Osteoblast (primary cell): ENCODE measurements at places on chromosomes 4 and X. TPM values are rescaled to one million over a fixed set of nuclear protein-coding genes. Genes with fewer than 3 reads are reported as not detected.

SRP72 gene
- total RNA-seq = 72.0 and 83.7 TPM in 2 replicates

MSMO1 gene
- total RNA-seq = 238 and 290 TPM in 2 replicates

THOC2 gene
- 71.7 and 79.3 TPM in 2 replicates for total RNA-seq

CCSER1 gene
- total RNA-seq = under 0.01 TPM in 1 of 2 replicates, not detected in the other

F8A2 gene
- total RNA-seq = not detected in 2 replicates

C4orf51 gene
- not detected in 2 replicates for total RNA-seq

IGFBP7 gene
- 680 and 715 TPM in 2 replicates for total RNA-seq

PIN4 gene
- total RNA-seq = 10.6 and 13.8 TPM in 2 replicates

CORIN gene
- total RNA-seq = 0.36 and 0.88 TPM in 2 replicates

STS gene
- total RNA-seq = 10.9 and 15.0 TPM in 2 replicates

KLHL13 gene
- 10.3 and 13.8 TPM in 2 replicates for total RNA-seq

XKRX gene
- total RNA-seq = under 0.01 and 0.29 TPM in 2 replicates

ATP6AP1 gene
- 59.2 and 61.9 TPM in 2 replicates for total RNA-seq

SASH3 gene
- not detected in 2 replicates for total RNA-seq

CPE gene
- total RNA-seq = 6.9 and 8.5 TPM in 2 replicates

MAGEB6B gene
- not detected in 2 replicates for total RNA-seq

SPANXN3 gene
- not detected in 2 replicates for total RNA-seq

ARHGAP10 gene
- 31.5 and 32.7 TPM in 2 replicates for total RNA-seq

PGAM4 gene
- total RNA-seq = not detected in 2 replicates

ETDB gene
- not detected in 2 replicates for total RNA-seq

GAGE12E gene
- total RNA-seq = not detected in 2 replicates

CDS1 gene
- total RNA-seq = under 0.01 and 0.29 TPM in 2 replicates

XAGE1A gene
- total RNA-seq = not detected in 2 replicates

PNMA6A gene
- 1.1 and 1.2 TPM in 2 replicates for total RNA-seq

TXLNG gene
- 5.1 and 10.3 TPM in 2 replicates for total RNA-seq

RS1 gene
- total RNA-seq = not detected in 2 replicates

NUDT9 gene
- total RNA-seq = 10.1 and 15.6 TPM in 2 replicates

AKAP4 gene
- not detected in 2 replicates for total RNA-seq

KCNIP4 gene
- under 0.01 TPM in 1 of 2 replicates, not detected in the other for total RNA-seq

MRFAP1L1 gene
- total RNA-seq = 38.0 and 39.2 TPM in 2 replicates

STATH gene
- total RNA-seq = not detected in 2 replicates

TMEM156 gene
- total RNA-seq = under 0.01 TPM in 1 of 2 replicates, not detected in the other

FHDC1 gene
- total RNA-seq = 0.29 and 0.36 TPM in 2 replicates

MBNL3 gene
- total RNA-seq = 1.8 and 2.9 TPM in 2 replicates

CXorf51A gene
- total RNA-seq = not detected in 2 replicates

NCAPG gene
- 4.0 and 5.3 TPM in 2 replicates for total RNA-seq

HERC3 gene
- 15.6 and 15.9 TPM in 2 replicates for total RNA-seq

ADH1A gene
- total RNA-seq = not detected in 2 replicates

FAM9C gene
- under 0.01 TPM in 1 of 2 replicates, not detected in the other for total RNA-seq

LAP3 gene
- total RNA-seq = 128 and 137 TPM in 2 replicates
